ENCODE measurements at places on chromosomes 5 and 9. TPM values are rescaled to one million over a fixed set of nuclear protein-coding genes. Genes with fewer than 3 reads are reported as not detected.

DNA sequence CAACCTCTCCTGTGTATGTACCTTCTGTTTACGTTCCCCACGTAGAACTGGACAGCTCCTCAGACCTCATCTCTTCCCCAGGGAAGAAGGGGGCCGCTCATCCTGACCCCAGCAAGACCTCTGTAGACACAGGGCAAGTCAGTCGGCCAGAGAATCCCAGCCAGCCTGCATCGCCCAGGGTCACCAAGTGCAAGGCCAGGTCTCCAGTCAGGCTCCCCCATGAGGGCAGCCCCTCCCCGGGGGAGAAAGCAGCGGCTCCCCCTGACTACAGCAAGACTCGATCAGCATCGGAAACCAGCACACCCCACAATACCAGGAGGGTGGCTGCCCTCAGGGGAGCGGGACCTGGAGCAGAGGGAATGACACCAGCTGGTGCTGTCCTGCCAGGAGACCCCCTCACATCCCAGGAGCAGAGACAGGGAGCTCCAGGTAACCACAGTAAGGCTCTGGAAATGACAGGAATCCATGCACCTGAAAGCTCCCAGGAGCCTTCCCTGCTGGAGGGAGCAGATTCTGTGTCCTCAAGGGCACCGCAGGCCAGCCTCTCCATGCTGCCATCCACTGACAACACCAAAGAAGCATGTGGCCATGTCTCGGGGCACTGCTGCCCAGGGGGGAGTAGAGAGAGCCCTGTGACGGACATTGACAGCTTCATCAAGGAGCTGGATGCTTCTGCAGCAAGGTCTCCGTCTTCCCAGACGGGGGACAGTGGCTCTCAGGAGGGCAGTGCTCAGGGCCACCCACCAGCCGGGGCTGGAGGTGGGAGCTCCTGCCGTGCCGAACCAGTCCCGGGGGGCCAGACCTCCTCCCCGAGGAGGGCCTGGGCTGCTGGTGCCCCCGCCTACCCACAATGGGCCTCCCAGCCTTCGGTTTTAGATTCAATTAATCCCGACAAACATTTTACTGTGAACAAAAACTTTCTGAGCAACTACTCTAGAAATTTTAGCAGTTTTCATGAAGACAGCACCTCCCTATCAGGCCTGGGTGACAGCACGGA is 86.7 kb downstream of the GOLPH3 start:
- no peak for DNase-seq

PCDHGA5 gene
- 0.05 TPM for total RNA-seq

DCTN4 gene
- total RNA-seq: 35.4 TPM

DNA sequence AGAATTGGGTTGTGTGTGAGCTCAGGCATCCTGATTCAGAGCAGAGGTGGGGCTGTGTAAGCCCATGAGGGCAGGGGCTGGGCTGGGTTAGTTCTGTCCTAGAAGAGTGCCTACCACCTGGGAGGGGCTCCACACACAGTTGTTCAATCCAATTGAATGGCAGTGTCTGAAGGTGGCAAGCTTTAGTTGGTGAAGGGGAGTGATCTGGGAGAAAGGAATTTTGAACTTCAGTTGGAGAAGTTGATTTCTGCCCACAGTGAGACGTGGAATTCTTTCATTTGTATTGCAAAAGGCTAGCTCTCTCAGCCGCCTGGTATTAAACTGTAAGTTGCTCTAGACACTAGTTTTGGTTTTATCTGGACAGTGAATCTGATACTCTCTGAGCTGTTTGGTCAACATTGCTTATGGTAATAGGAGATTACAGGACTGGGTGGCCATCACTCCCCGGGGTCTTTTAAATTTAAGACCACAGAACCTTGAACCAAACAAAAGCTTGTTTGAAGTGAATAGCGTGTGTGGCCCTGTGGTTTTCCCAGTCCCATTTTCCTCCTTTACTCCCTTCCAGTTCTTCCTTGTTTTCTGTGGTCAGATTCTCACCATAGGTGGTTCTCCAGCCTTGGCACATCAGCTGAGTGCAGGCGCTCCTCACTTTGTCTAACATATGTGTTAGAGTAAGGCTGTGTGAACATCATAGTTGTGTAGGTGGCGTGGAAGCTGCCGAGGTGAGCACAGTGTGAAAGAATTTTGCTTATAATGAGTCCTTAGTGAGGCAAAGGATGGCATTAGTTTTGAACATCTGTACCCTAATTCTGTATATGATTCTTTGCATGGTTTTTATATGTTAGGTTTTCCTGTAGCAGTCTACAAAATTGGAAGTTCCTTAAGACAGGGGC is 78.0 kb downstream of the ARHGAP26 start:
- no peak for DNase-seq

SSNA1 gene
- 88.2 TPM for total RNA-seq

- DNase-seq: peak; percentile 28
Observed at GRCh38 chr9:37329576-37329975, 92.9 kb upstream of the GRHPR start.

GRCh38 chr9:38086496-38086895 is 17.5 kb upstream of the SHB start:
- DNase-seq: no peak

GRCh38 chr5:139402561-139403158 is 1.2 kb downstream of the SPATA24 start:
- DNase-seq: no peak

- peak; percentile 24 for DNase-seq
Observed at GRCh38 chr5:168481330-168481788, 4.9 kb upstream of the RARS1 start.

DNA sequence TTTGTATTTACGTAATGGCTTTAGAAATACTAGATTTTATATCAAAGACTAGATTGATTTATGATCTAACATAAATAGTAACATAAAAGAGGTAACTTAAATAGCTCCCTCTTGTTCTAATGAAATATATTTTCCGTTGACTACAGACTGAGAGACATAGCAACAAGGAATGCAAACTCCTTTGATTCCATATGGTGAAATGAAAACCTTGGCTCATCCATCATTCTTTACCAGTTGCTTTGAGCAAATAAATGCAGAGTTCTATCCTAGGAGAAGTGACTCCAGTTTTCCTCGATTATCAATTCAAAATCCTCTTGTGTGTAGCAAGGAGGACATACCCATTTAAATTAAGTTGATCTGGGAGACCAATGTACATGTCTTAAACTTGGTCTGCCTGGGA is 18.0 kb upstream of the JAKMIP2 start:
- DNase-seq: no peak

PCDHB6 gene
- not detected for total RNA-seq

GRCh38 chr5:15757103-15757502 is 257.1 kb downstream of the FBXL7 start:
- DNase-seq: no peak

GRCh38 chr9:119788921-119789320 is 419.7 kb upstream of the BRINP1 start:
- no peak for DNase-seq

GRCh38 chr5:167864801-167865200 is 426.6 kb upstream of the WWC1 start:
- no peak for DNase-seq

DNA sequence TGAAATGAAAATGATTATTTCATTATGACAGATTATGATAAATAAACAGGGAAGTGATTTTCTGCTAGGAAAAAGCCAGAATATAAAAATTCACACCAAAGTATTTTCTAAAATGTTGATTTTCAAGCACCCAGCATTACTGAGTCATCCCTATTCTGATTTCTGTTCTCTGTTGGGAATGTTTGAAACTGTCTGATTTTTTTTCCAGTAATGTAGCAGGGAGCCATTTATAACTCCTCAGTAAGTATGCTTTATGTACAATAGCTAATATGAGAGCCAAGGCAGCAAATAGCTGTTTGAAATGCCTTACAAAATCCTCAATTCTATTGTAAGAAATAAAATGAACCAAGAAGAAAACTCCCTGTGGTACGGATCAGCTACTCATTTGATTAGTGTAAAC is 471.7 kb upstream of the TYRP1 start:
- no peak for DNase-seq

UNC13B gene
- total RNA-seq: 0.29 TPM

SLC36A2 gene
- total RNA-seq: not detected

DNA sequence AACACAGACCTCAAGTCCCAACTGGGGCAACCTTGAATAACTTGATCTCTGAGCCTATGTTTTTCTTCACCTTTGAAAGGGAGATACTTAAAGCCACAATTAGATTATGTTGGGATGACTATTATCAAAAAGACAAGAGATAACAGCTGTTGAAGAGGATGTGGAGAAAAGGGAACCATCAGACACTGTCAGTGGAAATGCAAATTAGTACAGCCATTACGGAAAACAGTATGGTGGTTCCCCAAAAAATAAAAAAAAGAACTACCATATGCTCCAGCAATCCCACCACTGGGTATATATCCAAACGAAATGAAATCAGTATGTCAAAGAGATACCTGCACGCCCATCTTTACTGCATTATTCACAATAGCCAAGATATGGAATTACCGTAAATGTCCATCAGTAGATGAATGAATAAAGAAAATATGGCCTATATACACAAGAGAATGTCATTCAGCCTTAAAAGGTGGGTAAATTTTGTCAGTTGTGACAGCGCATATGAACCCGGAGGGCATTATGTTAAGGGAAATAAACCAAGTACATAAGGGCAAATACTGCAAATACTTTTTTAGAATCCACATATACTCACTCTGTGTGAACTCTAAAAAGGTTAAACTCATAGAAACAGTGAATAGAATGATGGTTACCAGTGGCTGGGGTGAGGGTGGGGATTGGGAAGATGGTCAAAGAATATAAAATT is 12.7 kb downstream of the FAT2 start:
- no peak for DNase-seq

DNA sequence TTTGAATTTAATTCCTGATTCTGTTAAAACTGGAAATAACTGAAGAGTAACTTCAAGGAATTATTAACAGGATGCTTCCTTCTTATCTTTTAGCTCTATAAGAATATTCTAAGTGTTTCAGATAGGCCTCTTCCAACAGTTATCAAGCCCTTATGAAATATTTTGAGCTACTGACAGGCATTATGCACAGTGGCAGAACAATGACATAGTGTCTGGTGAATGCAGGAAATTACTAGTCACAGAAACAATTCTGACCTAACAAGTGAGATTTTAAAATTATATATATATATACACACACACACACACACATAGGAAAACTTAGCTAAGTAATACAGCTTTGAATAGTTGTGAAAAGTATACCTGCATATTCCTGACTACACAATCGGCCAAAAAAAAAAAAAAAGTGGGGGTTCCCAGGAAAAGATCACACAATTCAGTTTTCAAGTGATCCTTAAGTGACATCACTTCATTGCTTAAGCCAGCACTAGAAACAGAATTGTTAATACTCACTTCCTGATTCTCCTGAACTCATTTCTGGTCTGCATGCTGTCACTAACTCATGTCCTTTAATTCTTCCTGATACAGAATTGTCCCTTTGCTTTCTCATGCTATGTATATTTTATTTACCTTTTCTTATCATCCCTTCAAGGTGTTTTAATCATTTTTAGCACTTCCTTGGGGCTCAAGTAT is 77.3 kb downstream of the SLC25A46 start:
- no peak for DNase-seq

SLC6A19 gene
- total RNA-seq: not detected

CDO1 gene
- not detected for total RNA-seq

GRCh38 chr5:139823757-139824355 is 28.2 kb downstream of the PSD2 start:
- DNase-seq: no peak

DNA sequence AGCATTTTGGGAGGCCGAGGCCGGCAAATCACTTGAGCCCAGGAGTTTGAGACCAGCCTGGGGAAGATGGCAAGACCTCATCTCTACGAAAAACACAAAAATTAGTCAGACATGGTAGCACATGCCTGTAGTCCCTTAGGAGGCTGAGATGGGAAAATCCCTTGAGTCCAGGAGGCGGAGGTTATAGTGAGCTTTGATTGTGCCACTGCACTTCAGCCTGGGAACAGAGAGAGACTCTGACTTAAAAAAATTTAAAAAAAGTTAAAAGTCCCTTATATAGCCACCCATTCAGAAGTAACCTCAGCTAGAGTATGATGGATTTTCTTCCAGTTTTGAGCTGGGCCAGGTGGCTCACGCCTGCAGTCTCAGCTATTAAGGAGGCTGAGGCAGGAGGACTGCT is 72.4 kb downstream of the UGCG start:
- DNase-seq: no peak

- DNase-seq: no peak
Observed at GRCh38 chr9:34553511-34554021, 30.8 kb upstream of the ENHO start.

GRXCR2 gene
- not detected for total RNA-seq

- DNase-seq: no peak
Observed at GRCh38 chr5:133969654-133970324, 1.4 kb upstream of the C5orf15 start.

GRCh38 chr5:3736466-3736865 is 140.8 kb downstream of the IRX1 start:
- no peak for DNase-seq

- no peak for DNase-seq
Observed at GRCh38 chr9:42388846-42389245, 205.4 kb downstream of the SPATA31A6 start.

GRCh38 chr5:118553662-118554061 is 434.7 kb downstream of the DTWD2 start:
- DNase-seq: no peak

DNA sequence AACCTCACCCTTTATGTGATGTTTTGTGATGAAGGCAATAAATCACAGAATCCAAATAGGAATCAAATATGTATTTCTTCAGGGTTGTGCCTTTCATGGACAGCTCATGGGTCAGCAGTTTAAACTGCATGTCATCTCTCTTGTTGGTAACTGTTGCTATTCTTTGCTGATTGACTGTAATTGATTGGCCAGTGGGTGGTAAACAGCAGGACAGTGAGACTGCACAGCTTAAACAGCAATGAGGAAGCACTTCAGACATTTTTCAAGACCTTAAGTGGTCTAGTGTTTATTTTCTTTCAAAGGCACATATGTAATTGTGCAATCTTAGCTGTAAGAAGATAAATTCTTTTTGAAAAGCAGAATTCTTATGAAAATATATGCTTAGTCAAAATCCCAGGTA is 260.5 kb downstream of the COX7C start:
- DNase-seq: no peak

- no peak for DNase-seq
Observed at GRCh38 chr5:95768731-95769130, 37.6 kb downstream of the RHOBTB3 start.

CDKN2B-AS1 gene
- 6.4 TPM for total RNA-seq

NUTM2G gene
- total RNA-seq: not detected

- DNase-seq: no peak
Observed at GRCh38 chr5:179186801-179187200, 126.6 kb downstream of the ZNF354C start.

PCDHB11 gene
- not detected for total RNA-seq

DNA sequence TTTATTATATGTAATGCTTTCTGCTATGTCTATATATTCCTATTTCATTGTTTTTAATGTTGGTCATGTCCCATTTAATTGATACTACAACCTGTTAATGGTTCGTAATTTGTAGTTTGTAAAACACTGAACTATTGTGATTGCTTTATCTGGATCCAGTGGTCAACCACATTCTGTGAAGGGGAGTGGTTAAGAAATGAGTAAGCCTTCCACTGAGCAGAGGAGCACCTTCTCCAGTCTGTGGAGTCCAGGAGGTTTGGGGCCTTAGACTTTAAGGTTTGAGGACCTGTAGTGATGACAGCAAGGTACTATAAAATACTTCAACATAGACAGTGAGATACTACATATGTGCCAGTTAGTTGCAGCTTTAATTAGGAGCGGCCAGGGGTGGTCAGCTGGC is 67.7 kb upstream of the RAD23B start:
- no peak for DNase-seq

All from activated CD8-positive, alpha-beta T cell treated with anti-CD3 and anti-CD28 coated beads, Interleukin-2, amount 10 ng/mL, durations not matched to agents 7 days and 5 days (primary cell).